Omental fat pad (tissue), 4 donors: ENCODE measurements at places on chromosomes 11 and 22.

DNA sequence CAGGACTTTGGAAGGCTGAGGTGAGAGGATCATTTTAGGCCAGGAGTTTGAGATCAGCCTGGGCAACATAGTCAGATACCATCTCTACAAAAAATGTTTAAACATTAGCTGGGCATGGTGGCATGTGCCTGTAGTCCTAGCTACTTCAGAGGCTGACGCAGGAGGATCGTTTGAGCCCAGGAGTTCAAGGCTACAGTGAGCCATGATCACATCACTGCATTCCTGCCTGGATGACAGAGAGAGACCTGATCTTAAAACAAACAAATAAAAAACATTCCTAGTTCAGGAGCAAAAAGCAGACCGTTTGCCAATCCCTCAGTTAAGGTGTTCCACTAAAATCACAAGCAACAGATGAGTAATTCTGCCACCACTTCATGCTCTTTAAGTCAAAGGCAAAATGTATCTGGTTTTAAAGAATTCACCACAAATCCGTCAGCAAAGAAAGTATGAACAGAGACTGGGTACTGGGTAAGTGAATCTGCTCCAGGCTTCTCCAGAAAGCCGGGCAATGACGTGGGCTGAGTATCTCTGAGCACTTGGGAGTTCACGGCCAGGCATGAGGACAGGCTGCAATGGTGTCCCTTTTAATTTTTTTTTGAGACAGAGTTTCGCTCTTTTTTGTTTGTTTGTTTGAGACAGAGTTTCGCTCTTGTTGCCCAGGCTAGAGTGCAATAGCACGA lies 19.5 kb downstream of the CLTCL1 start:
- no peak for DNase-seq

GRCh38 chr11:824942-825341 lies 2.8 kb upstream of the CRACR2B start:
- no peak for DNase-seq

GRCh38 chr11:2790568-2790921 lies 90.8 kb upstream of the KCNQ1OT1 start:
- DNase-seq, result no peak

GRCh38 chr11:118892514-118892913 lies 8.8 kb downstream of the CXCR5 start:
- DNase-seq, result no peak

DNA sequence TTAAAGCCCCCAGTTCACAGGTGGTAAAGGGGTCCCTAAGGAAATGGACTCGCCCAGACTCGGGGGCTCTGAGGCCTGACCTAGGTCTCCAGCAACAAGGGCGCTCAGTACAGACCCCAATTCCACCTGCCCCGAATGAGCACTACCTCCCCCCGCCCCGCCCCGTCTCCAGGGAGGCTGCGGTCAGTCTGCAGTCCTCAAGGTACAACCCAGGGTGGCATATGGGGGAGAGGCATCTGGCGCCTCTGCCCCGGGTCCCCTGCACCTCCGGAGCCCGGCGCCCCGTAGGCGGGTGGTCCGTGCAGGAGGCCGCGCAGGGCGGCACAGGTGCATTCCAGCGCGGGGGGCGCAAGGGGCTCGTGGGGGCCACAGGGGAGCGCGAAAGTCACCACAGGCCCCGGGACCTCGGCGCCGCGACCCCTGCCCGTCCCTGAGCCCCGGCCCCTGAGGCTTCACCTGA lies 361 bp downstream of the CTSD start:
- no peak for DNase-seq

DNA sequence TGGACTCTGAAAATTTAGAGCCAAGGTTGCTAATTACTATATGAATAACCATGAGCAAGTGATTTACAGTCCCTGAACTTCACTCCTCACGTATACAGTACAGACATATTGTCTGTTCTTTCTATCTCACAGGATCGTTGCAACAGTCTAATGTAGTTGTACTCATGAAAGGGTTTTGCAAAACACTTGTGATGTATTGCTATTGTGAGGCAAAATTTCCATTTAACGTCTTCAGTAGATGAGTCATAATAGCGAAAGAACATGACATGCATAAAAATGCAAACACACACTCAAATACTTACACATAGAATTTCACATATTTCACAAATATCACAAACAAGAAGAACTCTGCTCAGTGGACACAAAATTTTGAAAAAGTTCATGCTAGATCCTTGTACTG lies 134.6 kb upstream of the TRPC6 start:
- no peak for DNase-seq

DNA sequence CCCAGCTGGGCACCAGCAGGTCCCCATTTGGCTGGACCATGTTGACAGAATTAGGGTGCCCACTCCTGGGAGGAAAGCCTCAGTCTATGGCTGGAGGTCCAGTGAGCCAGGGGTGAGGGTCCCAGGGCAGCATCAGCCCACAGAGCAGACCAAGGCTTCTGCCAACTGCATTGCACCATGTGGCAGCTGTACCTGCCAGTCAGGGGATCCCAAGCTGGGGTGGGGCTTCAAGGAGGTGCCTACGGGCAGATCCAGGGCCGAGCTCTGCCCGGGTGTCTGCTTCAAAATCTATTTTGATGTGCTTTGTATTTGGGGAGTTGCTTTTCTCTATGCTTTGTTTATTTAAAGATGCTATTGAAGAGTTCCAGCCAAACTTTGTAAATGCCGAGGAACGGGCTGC lies 10.4 kb downstream of the GP1BB start:
- no peak for DNase-seq

- no peak for DNase-seq
Observed at GRCh38 chr11:104547996-104548661, 350.1 kb downstream of the CASP12 start.

DNA sequence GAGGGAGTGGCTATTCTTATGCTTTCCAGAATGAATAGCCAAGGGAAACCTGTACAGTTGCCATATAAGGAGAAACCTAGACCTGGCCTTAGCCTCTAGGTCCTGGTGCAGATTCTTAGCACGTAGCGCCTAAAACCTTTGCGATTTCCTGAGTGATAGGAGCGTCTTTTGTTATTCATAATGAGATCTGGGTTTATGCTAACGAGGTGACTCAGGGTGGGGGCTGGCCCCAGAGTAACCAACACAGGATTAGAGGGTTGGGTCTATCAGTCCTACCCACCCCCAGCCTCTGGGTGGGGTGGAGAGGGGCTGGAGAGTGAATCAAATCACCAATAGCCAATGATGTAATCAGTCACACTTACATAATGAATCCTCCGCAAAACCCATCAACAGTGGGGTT lies 73.4 kb upstream of the PARVG start:
- no peak for DNase-seq

- no peak for DNase-seq
Observed at GRCh38 chr11:114167771-114168448, 108.4 kb downstream of the ZBTB16 start.

- DNase-seq, result no peak
Observed at GRCh38 chr22:23796461-23796860, 9.7 kb downstream of the SMARCB1 start.

DNA sequence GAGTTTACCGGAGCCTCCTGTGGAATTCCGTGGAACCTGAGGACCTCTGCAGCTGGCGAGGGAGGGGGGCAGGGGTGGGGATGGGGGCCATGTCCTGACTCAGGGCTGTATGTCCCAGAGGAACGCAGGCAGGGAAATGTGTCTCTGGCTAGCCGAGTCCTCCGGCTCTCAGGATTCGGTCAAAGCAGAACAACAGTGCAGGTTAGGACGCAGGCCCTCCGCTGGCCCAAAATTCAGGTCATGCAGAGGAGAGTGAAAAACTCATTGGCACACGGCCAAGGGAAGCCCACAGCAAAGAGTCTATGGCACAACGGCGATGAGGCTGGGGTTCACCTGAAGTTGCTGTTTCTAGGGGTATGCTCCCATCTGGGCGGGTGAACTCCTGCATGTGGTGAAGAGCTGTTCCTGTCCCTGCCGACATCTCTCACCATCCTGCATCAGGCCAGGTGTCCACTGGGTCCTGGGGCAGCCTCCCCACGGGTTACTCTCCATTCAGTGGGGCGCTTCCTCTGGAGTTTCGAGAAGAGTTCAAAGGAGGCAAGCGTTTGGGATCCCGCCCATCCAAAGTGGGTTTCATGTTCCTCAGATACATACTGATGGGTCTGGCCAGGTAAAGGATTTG lies 1055.3 kb downstream of the BRD1 start:
- DNase-seq, result no peak

- no peak for DNase-seq
Observed at GRCh38 chr11:28439403-28439802, 331.2 kb downstream of the METTL15 start.

DNA sequence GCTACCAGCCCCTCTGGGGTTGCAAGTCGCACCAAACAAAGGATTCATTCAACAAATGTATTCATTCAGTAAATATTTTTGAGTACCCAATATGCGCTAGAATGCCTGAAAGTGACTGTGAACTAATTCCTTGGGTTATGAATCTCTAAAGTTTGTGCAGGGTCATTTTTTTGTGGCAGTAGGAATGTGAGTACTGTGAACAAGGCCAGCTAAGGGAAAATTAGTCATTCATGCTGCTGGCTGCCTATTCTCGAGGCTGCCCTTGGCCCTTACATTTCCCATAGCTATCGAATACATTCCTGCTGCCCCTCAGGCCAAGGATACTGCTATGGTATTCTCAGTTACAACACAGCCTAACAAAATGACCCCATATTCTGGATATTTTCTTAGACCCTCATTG lies 141.6 kb downstream of the TRPC6 start:
- DNase-seq, result no peak

DNA sequence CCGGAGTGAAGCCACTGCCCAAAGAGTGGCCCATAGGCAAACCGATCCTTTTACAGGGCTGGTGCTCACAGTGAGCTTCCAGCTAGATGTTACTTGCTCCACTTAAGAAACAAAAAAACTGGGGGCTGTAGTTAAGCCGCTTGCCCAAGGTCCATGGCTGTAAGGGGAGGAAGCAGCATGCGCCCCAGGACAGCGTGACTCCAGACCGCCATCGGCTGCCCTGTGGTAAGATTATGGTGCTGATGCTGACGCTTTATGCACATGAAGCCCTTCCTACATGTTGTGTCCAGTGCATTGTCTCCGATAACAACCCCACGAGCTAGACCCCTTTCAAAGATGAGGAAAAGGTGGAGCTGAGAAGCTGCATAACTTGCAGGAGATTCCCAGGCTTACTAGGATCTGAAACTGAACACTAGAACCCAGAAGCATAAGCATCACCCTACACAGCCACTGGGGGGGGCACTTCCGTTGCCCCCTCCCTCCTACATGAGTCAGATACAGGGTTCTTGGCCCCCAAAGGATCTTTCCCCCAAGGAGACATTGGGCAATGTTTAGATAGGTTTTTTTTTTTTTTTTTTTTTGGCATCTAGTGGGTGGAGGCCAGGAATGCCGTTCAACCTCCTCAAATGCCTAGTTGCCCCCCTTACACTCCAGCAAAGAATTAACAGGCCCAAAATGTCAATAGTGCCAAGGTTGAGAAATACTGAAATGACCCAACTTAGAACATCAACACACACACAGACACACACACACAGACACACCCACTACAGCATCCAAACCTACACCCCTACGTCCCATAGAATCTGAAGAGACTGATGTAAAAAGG lies 53.9 kb downstream of the MN1 start:
- no peak for DNase-seq

DNA sequence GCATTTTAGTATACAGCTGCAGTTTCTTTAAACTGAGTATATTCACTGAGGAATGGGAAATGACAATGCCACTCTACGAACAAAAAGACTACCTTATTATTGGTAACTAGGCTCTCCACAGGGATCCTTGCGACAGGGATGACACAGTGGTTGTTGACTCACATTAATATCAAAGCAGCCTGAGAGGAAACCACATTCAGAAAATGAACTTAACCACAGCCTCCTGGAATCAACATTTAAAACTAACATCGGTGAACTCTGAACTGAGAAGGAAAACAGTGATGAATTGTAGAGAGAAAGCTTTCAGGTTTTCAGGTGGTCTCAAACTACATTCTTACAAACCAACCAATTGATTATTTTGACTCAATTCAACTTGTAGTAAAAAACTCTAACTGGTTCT lies 90.3 kb upstream of the MTMR2 start:
- no peak for DNase-seq

- DNase-seq, result no peak
Observed at GRCh38 chr22:44658311-44658953, 43.6 kb upstream of the PRR5 start.

DNA sequence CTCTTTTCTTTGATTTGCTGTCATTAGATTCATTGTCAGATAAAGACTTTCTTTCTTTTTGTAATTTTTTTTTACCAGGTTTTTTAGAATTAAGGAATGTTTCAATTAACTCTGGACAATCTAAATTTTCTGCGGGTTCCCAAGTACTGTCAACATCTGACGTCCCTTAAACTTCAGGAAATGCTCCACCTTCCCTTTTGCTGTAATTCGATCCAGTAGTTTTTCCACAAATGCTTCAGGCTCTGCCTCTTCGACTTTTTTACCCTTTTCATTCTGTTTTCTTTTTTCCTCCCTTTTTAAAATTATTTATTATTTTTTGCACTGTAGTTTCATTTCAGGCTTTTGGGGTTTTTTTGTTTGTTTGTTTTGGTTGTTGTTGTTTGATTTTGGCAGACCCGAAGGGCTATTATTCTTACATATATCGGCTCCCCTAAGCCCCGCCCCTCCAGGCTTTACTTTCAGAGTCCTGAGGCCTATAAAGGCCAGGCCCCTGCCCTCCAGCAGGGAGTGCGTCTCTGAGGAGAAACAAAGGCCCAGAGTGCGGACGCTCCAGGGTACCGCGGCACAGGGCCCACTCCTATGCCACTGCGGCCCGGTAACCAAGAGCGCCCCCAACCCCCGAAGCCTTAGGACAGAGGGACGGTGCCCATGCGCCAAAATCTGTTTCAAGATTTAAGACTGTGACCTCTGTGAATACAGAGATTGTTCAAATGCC lies 116.4 kb downstream of the TYR start:
- no peak for DNase-seq

DNA sequence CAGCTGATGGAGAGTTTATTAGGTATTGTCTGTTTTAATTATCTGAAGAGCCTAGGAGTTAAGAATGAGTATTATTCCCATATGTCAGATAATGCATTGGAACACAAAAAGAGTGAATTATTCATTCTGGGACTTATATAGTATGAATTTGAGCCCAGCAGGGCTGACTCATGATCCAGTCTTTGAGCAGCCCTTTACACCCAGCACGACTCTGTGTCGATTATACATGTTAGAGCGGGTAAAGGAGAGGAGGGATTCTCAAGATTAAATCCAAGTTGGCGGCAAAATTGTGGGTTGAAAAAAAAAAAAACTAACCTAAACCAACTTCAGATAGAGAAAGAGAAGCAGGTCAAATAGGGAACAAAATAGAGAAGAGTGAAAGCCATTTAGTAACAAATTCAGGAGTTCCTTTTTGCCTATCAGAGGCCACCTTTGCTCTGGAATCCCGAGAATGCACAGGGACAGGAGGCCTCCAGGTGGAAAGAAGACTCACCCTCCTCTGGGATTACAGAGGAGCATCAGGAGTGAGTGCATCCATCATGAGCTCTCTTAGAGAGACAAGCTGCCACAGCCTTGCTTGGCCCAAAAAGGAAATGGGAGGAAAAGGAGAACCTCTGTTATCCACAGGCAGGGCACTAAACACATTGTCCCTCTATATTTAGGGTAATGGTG lies 3.1 kb downstream of the MRGPRX1 start:
- DNase-seq, result no peak
